ENCODE measurements at places on chromosomes 1 and 21.

DNA sequence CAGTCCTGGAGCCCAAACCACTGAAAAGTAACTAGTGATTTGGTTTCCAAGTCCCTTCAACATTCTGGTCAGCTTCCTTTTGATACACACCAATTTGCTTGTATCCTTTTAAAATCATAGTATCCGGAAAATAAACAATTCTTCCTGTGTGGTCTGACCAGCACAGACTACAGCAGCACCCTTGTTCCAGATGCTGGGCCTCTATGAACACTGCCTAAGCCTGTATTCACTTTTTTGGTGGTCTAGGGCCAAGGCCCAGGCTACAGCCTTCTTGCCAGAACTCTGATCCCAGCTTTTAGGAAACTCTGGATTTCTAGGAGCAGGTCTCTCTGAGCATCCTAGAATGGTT, 801 bp upstream of the DDAH1 start:
- DNase-seq: no peak

DNA sequence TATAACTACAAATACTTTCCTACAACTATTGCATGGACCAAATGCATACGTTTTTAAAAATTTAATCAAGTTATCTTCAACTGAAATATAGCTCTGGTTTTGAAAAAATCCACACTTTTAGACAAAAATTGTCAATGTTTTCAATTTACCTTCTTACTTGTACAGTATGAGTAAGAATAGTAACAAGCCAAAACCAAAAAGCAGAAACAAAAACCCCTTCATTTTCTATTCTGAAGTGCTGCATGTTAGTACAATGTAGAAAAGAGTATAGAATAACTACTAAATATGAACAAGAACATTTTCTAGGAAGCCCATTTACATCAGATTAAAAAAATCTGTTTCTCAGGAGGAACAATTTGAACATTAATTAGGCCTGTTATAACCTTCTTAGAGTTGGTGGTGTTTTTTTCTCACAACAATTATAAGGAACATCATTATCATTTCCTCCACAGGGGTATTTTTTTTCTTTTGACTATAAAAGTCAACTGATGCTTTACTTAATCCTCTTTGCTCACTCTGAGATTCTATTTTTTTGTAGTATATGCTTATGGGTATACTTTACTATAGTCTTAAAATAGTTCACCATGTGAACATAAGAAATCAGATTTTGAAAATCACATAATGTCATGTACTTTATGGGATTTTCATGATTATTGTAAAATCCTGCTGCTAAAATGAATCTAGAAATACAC, 475.4 kb downstream of the PTBP2 start:
- no peak for DNase-seq

GRCh38 chr1:47709872-47710231, 272.0 kb downstream of the FOXD2 start:
- no peak for DNase-seq

- no peak for DNase-seq
Measured at GRCh38 chr21:44618504-44618903, 6.6 kb downstream of the KRTAP10-8 start.

GRCh38 chr1:247185667-247186066, 13.8 kb upstream of the ZNF124 start:
- no peak for DNase-seq

DNA sequence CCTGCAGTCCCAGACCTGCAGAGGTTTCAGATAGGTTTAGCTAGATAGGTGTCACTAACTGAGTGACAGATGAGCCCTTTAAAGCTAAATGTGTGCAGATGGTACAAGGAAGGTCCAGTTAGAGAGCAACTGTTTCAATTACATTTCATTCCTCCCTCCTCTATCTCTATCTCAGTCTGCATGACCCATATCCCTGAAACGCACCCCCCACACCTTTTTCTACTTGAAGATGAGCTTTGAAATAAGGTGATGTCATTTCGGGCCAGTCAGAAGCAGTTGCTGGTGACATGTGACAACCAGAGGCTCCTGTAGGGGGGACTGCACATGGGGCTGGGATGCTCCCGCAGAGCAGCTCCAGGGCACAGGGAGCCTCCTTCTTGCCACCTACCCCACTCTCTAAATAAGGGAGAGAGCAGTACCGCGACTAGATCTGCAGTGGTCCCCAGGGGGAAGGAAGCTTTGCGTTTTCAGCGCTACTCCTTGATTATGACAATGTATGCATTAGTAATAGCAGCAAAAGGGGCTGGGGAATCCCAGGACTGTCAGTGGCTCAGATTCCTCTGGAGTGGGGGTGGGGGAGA, 4.3 kb downstream of the ATP8B2 start:
- DNase-seq: peak; percentile 51

GRCh38 chr1:169090900-169091311, 15.6 kb upstream of the ATP1B1 start:
- DNase-seq: no peak

DNA sequence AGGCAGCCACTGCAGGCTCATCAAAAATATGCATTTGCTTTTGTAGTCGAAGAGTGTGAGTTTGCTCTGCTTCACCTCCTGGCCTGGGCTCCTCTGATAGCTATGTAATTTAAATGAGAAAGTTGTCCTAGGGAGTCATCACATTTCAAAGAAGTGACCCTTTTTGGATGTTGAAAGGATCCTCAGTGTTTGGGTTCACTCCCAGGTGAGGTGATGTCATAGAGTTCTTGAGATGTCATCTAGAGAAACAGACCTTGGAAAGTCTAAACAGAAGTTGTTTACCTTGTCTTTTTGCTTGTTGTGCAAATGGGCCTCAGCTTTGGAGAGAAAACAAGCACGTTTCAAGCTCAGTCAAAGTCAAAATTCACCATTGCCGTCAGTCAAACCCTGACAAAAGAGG, 92.0 kb upstream of the BARHL2 start:
- no peak for DNase-seq

DNA sequence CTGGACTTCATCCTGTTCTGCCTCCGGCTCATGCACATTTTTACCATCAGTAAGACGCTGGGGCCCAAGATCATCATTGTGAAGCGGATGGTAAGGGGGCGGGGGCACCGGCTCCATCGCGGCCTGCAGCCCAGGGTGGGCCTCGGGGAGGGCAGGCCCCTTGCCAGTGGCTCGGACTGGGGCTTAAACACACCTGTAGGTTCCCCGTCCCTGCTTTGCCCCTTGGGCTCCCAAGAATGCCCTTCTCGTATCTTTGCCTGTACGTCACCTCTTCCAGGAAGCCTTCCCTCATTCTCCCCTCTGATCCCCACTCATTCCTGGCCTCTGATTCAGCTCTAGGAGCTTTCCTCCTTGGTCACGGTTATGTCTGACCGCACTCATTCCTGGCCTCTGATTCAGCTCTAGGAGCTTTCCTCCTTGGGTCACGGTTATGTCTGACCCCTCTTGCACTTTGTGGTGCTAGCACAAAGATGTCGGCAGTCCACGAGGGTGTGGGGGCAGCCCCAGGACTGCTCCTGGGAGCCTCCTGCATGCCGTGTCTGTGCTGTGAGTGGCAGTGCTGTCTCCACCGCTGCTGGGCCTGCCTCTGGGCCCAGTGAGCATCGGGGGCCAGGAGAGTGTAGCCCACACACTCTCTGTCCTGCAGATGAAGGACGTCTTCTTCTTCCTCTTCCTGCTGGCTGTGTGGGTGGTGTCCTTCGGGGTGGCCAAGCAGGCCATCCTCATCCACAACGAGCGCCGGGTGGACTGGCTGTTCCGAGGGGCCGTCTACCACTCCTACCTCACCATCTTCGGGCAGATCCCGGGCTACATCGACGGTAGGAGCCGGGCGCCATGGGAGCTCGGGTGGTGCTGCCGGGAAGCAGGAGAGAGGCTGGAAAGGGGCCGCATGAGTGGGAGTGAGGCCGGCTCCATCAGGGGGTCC, 49.1 kb upstream of the LRRC3 start:
- no peak for DNase-seq

DNA sequence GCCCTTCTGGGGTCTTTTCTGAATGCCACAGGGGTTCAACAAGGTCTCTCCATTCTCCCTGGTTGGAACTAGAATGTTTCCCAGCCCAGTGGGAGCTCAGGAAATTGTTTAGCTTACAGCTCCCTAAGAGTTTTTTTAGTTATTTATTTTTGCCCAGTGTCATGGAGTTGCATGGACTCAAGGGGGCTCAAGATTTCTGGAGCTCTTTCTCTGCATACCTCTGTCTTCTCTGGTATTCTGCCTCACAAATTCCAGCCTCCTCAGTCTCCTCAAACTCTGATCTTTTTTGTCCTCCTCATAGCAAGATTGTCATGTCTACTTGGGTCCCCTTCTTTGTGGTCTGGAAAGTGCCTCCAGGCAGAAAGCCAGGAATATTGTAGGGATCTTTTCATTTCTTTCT, 15.9 kb upstream of the PPP2R5A start:
- DNase-seq: no peak

DNA sequence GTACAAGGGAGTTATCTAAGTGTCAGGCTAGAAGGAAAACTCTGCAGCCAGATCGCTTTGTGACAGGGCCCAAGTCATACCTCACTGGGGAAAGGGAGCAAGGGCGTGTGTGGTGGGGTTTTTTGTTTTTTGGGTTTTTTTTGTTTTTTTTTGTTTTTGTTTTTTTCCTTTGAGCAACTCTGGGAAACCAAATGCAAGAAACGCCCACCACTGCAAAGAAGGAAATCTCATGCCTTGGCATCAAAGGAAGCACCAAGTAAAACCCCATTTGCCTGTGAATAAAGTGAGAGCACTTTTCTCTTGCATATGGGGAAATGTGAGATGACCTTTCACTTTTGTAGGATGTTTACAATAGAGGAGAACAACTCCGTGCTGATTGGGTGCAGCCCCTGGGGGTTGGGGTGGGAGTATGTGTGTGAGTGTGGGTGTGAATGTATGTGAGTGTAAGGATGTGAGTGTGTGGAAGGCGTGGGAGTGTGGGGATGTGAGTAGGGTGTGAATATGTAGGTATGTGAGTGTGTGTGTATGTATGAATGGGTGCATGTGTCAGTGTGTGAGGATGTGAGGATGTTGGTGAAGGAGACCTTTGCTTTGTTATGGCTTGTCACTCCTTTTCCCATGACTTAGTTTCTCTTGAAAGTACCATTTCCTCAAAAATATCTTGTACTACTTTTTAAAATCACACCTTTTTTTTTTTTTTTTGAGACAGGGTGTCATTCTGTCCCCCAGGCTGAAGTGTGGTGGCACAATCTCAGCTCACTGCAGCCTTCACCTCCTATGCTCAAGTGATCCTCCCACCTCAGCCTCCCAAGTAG, 34.6 kb downstream of the IL12RB2 start:
- DNase-seq: peak; percentile 52

DNA sequence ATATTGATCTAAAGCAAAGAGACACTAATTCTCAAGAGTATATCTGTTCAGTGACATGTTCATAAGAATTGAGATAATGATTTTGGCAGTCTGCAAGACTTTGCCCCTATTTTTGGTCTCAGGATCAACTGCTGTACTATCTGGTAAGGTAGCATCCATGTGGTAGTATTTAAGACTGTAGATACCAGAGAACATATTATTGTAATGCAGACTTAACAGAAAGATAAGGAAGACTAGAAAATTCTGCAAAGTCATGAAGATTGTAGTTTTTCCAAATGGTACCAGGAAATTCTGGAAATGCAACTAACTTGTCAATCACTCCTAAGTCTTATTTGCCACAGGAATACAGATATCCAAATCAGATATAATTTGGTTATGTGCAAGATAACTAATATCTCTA, 35.1 kb downstream of the RNF2 start:
- DNase-seq: no peak

GRCh38 chr21:45377325-45377709, 27.6 kb upstream of the COL18A1 start:
- DNase-seq: no peak

DNA sequence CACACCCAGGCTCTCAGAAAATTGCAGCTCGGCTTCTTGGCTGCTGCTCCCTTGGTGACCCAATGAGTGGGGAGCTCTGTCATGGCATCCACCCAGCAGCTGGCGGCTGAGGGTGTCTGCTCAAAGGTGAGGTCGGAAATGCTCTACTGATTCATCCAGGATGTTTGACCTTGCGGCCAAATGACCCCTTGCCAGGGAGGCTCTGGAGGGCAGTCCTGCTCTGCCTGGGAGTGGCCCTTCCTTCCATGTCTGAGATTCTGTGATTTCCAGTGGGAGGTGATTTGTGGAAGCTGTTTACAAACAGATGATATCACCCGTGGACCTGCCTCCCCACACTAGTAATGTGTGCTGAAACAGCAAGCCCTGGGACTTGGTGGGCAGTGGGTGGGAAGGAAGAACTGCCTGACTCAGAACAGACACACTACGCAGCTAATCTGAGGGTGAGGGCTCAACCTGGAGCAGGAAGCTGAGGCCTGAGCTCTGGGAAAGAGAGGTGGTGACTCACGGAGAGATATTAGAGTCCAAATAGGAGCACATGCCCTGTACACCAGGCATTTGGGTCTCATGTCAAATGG, 3.0 kb downstream of the CRCT1 start:
- DNase-seq: no peak

- DNase-seq: peak; percentile 76
Measured at GRCh38 chr1:151993734-151994496, at the start of gene S100A10. Gene S100A10, minus strand, starts transcription at chr1:151993859. Its CDS starts 7,629 bp downstream, at chr1:151986230.

GRCh38 chr21:41054018-41054578, 113.9 kb upstream of the BACE2 start:
- DNase-seq: no peak

GRCh38 chr21:30990514-30991262, 47.6 kb downstream of the KRTAP19-8 start:
- no peak for DNase-seq

DNA sequence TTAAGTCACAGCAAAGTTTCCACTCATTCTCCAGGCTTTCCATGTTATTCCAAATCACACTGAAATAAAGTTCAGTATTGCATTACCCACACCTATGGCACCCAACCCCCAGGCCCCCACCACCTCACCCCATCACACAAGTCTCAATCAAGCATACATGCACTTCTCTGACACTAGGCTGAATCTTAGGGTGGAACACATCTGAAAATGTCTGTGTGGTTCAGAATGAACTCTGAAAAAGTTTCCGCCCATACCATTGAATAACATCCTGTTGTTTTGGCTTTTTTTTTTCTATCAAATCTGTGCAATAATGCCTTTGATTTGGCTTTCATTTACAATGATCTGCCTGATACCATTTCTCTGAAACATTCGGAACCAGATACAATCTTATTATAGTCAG, 25.8 kb upstream of the LRRC8C start:
- no peak for DNase-seq

DNA sequence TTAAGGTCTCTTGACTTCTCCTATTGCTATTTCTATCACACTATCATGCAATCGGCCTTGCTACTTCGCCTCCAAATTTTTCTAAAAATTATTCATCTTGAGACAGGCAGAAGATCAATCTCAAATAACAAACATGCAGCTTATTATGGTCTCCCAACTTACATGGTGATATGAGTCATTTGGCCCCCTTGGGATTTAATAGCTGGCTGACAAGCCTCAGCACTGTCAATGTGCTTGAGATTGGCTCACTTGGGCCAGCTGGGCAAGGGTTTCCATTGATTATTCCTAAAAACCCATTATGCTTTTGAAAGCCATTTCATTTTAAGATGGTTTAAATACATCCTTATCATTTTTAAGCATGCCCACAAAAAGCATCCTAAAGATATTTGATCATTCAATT, 224.5 kb upstream of the NFIA start:
- DNase-seq: no peak

GRCh38 chr1:9600861-9601834, 12.4 kb downstream of the TMEM201 start:
- no peak for DNase-seq

GRCh38 chr1:153688736-153689328, 10.3 kb downstream of the NPR1 start:
- no peak for DNase-seq

Measured in stimulated activated CD8-positive, alpha-beta memory T cell treated with anti-CD3 and anti-CD28 coated beads, Interleukin-4, amount 100 ng/mL, for 48 hours (primary cell).